ENCODE measurements at places on chromosomes 1 and 21.

DNA sequence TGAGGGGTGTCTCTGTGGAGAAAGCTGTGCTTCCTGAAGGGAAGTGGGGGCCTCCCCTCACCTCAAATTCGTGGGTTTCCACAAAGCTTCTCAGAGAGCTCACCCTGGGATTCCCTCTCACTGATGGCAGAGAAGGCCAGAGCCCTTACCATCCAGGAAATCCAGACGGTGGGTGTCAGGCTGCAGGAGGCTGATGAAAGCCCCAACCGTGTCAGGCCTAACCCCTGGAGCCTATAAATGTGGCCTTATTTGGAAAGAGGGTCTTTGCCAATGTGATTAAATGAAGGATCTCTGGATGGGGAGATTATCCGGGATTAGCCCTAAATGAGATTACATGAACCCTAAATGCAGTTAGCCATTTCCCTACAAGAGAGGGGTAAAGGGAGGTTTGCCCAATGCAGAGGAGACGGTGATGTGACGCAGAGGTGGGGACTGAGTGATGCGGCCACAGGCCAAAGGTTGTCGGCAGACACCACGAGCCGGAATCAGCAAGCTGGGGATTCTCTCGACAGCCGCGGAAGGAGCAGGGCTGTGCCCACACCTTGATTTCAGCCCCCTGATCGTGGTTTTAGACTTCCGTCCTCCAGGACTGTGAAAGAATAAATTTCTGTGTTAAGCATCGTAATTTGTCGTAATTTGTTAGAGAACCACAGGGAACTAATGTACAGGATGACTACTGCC lies 82.6 kb downstream of the TOMM20 start:
- no peak for DNase-seq

DNA sequence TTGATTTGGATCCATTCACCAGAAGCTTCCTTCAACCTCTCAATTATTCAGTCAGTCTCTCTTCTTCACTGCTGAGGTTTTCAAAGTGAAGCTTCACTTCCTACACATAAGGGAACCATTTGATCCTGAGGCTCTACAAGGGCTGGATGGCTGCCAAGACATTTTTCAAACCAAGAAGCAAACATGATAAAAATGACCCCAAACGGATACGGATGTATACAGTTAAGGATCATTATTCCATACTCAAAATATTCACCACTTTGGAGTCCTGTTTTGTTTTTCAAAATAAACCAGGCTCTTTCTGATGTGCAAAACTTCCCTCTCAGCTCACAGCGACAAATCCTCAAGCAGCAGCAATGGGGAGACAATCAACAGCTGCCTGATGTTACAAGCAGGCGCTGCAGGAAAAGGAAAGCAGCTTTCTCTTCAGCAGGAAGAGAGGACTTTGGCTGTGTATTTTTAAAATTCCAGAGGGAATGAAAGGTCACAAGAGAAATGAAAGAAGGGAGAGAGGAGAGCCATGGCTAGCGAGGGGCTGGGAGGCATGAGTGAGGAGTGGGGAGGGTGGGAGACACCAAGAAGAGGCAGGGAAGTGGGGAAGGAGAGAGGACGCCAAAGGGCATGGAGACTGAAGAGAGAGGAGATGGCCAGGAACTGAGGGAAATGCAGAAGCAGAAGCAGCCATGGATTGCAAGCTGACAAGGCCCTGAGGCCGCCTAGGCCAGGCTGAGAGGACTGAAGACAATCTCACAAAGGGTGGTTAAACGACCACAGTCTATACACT lies 145.4 kb downstream of the SLC45A1 start:
- DNase-seq = peak; percentile 37

GRCh38 chr1:103230061-103230460 lies 121.7 kb upstream of the COL11A1 start:
- DNase-seq = no peak

DNA sequence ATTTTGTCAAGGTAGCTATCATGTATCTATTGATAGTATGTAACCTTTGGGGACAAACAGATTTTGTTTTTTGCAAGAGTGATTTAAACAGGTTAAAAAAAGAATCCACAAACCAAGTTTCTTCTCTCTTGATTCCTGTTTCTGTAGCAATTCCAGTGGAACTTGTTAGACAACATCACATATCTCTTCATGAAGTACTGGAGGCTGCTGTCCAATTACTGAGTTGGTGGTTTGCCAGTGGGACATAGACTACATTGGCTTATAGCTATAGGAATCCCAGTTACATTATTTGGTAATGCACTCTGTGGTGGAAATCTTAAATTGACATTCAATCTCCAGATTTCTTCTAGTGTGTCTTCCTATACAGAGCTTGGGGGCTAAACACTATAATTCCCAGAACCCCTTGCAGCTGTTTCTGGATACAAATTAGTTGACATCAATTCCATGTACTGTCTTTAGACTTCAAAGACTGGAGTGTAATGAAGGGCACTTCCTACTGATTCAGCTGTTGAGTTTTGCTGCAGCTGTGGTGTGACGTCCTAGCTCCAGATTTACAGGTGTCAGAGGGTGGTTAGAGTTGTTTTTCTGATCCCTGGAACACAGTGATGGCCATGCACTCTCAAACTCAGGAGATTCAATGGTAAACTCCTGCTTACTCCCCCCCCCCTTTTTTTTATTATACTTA lies 29.4 kb upstream of the GCLM start:
- DNase-seq = no peak
